ENCODE measurements at places on chromosomes 3 and 15.

DNA sequence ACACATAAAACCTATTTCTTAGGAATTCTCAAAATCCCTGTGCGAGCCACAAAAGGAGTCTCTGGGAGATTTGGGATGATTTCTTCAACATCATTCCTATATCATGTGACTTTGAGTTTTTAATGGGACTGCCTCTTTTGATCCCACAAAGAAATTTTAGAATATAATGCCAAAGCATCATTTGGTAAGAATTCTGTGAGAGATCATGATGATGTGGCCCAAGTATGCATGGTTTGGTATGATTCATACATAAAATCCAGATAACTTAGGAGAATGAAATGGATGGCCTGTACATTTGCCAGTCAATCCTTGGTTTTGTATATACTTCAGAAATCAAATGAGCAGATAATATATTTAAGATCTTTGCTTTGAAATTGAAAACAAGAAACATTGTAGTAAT, 61.3 kb downstream of the UBE2E2 start:
- DNase-seq, result no peak

- DNase-seq, result no peak
Observed at GRCh38 chr3:108022256-108023150, 68.3 kb downstream of the CD47 start.

- no peak for DNase-seq
Observed at GRCh38 chr3:107085261-107085660, 292.0 kb upstream of the CCDC54 start.

DNA sequence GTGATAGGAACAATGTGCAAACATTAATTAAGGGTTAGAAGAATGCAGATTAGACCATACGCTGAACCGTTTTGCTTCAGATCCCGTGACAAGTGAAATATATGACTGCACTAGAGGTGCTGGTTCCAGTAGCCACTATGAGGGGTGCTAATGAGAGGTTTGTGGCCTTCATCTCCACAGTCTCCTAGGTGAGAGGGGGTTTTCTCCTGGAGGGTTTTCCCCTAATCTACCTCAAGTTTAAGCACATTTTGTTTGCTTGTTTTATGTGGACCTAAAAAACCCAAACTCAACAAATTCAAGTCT, 13.7 kb upstream of the SHF start:
- peak; percentile 49 for DNase-seq

DNA sequence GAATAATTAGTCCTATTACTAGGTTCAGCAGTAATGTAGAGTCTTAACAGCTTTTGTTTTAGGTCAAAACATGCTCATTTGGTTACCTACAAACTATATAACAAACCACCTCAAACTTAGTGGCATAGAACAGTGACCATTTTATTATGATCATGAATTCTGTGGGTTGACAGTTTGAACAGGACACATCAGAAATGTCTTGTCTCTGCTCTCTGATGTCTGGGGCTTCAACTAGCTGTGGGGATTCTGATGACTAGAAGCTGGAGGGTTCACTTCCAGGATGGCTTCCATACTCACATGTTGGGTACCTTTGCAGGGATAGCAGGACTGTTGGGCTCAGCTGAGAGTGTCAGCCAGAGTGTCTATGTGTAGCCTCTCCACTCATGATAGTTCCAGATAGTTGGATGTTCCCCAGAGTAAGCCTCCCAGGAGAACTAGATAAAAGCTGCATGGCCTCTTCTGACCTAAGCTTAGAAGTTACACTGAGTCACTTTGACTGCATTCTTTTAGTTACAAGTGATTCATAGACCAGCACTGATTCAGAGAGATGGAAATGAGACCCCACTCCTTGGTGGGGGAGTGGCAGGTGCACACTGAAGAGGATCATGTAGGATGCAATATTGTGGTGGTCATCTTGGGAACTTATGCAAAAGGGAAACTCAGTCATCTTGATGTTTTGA, 32.6 kb downstream of the PLCL2 start:
- DNase-seq, result no peak

- no peak for DNase-seq
Observed at GRCh38 chr15:52518487-52519371, 10.0 kb downstream of the MYO5A start.

All from CD4-positive, alpha-beta T cell treated with Interleukin-17A for 1 hour (primary cell).